ENCODE measurements at places on chromosomes 4 and X. TPM values are rescaled to one million over a fixed set of nuclear protein-coding genes. Genes with fewer than 3 reads are reported as not detected.

Gene SSX4
- not detected for total RNA-seq

DNA sequence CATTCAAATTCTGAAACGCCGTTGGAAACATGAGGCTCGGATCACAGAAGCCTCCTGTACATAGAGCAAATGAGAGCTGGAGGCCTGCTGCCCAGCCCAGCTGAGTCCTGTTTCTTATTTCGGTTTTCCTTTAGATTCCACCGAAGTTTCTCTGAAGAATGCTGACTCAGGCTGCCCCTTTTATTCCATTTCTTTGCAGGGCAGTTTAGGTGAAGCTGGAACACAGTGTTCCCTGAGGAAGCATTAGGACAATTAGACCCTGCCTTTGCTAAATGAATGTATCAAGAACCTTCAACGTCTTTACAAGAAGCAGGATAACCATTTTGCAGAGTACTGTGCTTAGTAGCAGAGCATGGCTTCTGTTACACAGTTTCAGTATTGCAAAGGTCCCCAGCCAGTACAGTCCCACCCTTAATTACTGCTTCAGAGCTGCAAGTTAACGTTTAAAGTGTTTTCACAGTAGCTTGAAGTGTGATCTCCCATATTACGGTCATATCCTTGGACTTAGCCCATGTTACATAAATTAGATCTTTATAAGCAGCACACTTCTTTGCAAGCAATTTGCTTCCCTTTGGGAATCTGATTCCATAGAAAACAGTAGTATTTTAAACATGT, 117.0 kb downstream of the TBL1X start:
- H3K4me3 ChIP-seq, result no peak overlapping the region
- no peak overlapping the region for H3K27ac ChIP-seq
- no peaks in the 10 kb centered on the region for H3K4me1 ChIP-seq
- DNase-seq, result no peak
- no peaks in the 10 kb centered on the region for H3K27me3 ChIP-seq
- no peaks in the 10 kb centered on the region for H3K36me3 ChIP-seq

- H3K4me3 ChIP-seq, result no peak overlapping the region
- no peak for DNase-seq
- no peak overlapping the region for H3K27ac ChIP-seq
- H3K4me1 ChIP-seq, result peaks cover 9% of the 10 kb centered on the region
- no peaks in the 10 kb centered on the region for H3K36me3 ChIP-seq
Measured at GRCh38 chr4:89196745-89197144, 85.4 kb downstream of the TIGD2 start.

Gene SMIM10L2A
- total RNA-seq, result 2.5 TPM

DNA sequence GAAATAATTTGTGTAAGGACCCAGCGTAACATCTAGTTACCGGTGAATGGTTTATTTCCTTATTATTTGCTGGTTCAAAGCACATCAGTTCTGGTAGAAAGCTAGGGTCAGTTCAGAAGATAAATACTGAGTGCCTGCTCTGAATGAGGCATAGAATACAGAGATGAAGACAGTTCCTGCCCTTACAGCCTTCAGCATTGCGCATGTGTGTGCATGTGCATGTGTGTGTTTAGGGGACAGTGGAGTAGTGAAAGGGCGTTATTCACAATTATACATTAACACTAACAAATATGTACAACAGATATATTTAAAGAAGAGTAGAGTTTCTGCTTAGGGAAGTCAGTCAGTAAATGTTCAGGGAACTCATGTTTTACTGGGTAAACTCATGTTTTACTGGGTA, 29.1 kb downstream of the CEP135 start:
- peaks cover 6% of the 10 kb centered on the region for H3K36me3 ChIP-seq
- no peak for DNase-seq
- no peaks in the 10 kb centered on the region for H3K4me1 ChIP-seq
- no peaks in the 10 kb centered on the region for H3K27me3 ChIP-seq
- no peak overlapping the region for H3K4me3 ChIP-seq

Gene PDGFRA
- total RNA-seq, result 371 TPM

GRCh38 chr4:1221155-1221870, 27.6 kb downstream of the CTBP1 start:
- H3K27me3 ChIP-seq, result no peaks in the 10 kb centered on the region
- H3K36me3 ChIP-seq, result peaks cover 86% of the 10 kb centered on the region
- H3K4me1 ChIP-seq, result peaks cover 24% of the 10 kb centered on the region
- DNase-seq, result no peak

GRCh38 chr4:150108691-150109090, 30.4 kb downstream of the DCLK2 start:
- no peak overlapping the region for H3K27ac ChIP-seq
- H3K36me3 ChIP-seq, result no peaks in the 10 kb centered on the region

DNA sequence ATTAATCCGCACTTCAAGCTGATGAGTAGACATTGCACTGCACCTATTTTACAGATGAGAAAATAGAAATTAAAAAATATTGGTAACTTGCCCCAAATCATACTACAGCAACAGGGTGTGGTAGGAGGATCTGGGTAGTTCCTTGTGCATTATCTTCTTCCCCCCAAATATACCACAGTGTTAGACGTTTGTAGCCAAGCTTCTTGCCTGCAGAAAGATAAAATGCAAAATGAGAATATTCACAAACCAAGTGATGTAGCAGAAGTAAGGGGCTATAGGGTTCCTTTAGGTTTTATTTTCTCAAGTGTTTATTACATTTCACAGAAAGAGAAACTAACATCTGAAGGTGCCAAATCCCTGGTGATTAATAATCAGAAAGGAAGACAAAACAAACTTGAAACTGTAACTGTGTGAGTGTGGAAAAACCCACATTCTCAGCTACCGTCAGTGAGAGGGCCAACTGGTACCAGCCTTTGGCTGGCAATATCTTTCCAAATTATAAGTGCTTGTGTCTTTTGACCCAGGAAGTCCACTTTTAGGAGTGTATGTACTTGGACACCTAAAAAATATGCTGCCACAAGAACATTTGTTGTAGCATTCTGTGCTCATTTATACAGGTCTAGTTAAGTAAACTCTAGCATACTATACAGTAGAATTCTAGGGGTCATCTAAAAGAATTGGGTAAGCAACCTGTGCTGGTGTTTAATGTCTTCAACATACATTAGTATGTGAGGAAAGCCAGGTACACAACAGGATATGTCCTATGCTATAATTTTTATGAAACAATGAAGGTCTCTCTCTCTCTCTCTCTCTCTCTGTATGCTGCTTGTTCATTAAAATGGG, 6.7 kb upstream of the CD38 start:
- no peak overlapping the region for H3K27ac ChIP-seq
- no peaks in the 10 kb centered on the region for H3K27me3 ChIP-seq
- DNase-seq, result no peak
- no peak overlapping the region for H3K4me3 ChIP-seq
- no peaks in the 10 kb centered on the region for H3K4me1 ChIP-seq
- no peaks in the 10 kb centered on the region for H3K36me3 ChIP-seq

Gene FRG2
- total RNA-seq, result not detected

DNA sequence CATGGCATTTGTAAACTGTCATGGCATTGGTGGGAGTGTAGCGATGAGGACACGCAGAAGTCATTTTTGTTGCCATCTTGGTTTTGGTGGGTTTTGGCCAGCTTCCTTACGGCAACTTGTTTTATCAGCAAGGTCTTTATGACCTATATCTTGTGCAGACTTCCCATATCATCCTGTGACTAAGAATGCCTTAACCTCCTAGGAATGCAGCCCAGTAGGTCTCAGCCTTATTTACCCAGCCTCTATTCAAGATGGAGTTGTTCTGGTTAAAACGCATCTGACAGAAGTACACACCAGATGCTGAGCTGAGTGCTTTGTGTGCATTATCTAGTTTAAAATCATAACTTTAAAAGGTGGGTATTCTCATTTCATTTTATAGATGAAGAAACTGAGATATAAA, 268.8 kb upstream of the GALNT7 start:
- H3K4me1 ChIP-seq, result no peaks in the 10 kb centered on the region
- H3K36me3 ChIP-seq, result no peaks in the 10 kb centered on the region
- no peak for DNase-seq
- H3K27ac ChIP-seq, result no peak overlapping the region
- no peak overlapping the region for H3K4me3 ChIP-seq

DNA sequence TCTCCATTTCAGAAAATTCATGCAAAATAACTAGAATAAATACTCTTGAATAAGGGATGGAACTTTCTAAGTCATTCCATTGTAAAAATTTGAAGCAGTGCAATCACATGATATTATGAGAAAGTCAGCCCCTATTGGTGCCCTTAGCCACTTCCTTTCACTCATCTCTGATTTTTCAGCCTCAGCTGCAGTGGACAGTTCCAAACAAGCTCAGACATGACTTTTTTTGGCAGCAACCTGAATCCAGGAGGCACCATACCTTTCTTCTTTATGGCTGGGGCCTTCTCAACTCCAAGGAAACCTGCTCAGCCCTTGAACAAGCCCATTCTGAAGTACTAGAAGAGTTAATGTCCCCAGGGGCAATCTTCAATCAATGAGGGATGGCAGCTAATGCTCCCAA, 40.5 kb downstream of the MAPK10 start:
- H3K27me3 ChIP-seq, result no peaks in the 10 kb centered on the region
- no peak overlapping the region for H3K27ac ChIP-seq
- no peak overlapping the region for H3K4me3 ChIP-seq
- H3K36me3 ChIP-seq, result no peaks in the 10 kb centered on the region
- H3K4me1 ChIP-seq, result no peaks in the 10 kb centered on the region
- no peak for DNase-seq

Gene ADAM29
- total RNA-seq, result not detected

GRCh38 chr4:102639598-102639997, 121.2 kb downstream of the MANBA start:
- no peaks in the 10 kb centered on the region for H3K4me1 ChIP-seq
- H3K27ac ChIP-seq, result no peak overlapping the region
- no peaks in the 10 kb centered on the region for H3K27me3 ChIP-seq
- peaks cover 53% of the 10 kb centered on the region for H3K36me3 ChIP-seq
- no peak for DNase-seq
- H3K4me3 ChIP-seq, result no peak overlapping the region

Gene MAGEA8
- total RNA-seq, result not detected

DNA sequence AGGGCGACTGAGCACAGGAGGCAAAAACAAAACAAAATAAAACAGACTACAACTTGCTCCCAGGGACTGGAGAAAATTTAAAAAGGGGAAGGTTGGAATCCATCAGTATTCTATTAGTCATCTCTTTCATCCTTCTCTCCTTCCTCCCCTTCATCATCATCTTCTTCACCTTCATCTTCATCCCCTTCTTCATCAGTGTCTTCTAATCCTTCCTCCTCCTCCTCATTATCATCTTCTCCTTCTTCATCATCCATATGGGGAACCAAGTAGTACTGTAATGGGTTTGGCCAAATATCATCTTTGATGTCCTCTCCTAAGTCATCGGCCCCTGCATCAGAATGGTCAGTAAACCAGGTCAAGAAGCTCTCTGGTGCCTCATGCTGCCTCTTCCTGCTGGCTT, 6.9 kb upstream of the MCUB start:
- peaks cover 8% of the 10 kb centered on the region for H3K36me3 ChIP-seq
- no peaks in the 10 kb centered on the region for H3K27me3 ChIP-seq
- no peak overlapping the region for H3K4me3 ChIP-seq
- H3K4me1 ChIP-seq, result no peaks in the 10 kb centered on the region
- DNase-seq, result no peak

- peak; percentile 62 for DNase-seq
- peak overlapping the region; percentile 78 for H3K27ac ChIP-seq
- peaks cover 57% of the 10 kb centered on the region for H3K4me1 ChIP-seq
- peak overlapping the region; percentile 53 for H3K4me3 ChIP-seq
- H3K36me3 ChIP-seq, result no peaks in the 10 kb centered on the region
Measured at GRCh38 chr4:158170691-158171561, 1.9 kb downstream of the GASK1B start.

DNA sequence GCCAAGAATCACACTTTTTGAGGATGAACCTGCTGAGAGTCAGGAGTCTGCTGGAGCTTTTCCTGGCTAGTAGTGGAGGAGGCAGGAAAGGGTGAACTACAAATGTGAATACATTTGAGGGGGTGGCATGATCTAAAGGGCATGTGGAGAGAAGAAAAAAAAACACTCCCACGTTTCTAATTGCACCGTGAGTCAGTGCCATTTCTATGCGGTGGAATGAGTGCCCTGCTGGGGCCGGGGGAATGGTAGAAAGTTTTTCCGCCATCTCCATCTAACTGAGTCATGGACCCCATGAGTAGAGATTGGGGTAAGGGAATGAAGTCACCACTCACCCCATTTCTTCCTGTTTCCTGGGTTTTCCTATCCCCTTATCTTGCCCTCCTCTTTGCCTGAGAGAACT, 19.8 kb downstream of the BEX3 start:
- H3K27me3 ChIP-seq, result no peaks in the 10 kb centered on the region
- H3K4me1 ChIP-seq, result no peaks in the 10 kb centered on the region
- H3K36me3 ChIP-seq, result no peaks in the 10 kb centered on the region
- no peak overlapping the region for H3K27ac ChIP-seq
- no peak overlapping the region for H3K4me3 ChIP-seq
- DNase-seq, result no peak

Gene PNMA6F
- not detected for total RNA-seq
